ENCODE measurements at places on chromosomes 4 and X.

- no peak for DNase-seq
These were observed 24.2 kb downstream of the GPRIN3 start for GRCh38 chr4:89283226-89284009.

- no peak for DNase-seq
These were observed 6.7 kb downstream of the TEC start for GRCh38 chr4:48262926-48263325.

GRCh38 chr4:36280555-36280954 is 861 bp upstream of the DTHD1 start:
- DNase-seq, result no peak

DNA sequence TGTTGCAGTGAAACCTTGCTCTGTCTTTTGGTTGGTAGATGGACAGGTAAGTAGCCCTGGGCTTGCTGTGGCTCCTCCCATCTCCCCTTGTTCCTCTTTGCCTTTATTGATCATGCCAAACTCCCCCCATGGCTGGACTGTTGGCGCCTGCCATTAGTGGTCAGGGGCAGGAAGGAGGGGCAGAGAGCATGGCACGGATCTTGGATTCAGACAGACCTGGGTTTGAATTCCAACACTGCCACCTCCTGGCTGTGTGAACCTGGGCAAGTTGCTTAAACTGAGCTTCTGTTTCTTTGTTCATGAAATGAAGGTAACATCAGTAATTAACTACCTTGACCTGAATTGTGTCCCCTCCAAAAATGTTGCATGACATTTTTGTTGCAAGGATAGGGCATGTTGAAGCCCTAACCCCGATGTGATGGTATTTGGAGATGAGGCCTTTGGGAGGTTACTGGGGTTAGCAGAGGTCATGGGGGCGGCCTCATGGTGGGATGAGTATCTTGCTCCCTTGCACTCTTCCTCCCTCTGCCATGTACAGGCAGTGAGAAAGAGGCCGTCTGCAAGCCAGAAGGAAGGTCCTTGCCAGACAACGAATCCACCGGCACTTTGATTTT is 6.0 kb downstream of the SLC2A9 start:
- no peak for DNase-seq

DNA sequence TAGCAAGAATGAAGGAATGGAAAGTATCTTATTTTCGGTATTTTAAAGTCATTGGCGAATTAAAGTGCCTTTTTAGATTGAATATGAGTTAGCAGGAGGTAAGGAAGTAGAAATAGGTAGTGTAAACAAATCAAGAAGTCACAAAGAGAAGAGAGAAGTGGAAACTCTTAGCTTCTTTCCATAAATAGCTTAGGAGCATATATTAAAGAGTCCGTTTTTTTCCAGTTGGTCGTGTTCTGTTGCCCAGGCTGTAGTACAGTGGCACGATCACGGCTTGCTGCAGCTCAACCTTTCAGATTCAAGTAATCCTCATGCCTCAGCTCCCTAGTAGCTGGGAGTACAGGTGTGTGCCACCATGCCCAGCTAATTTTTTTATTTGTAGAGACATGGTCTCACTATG is 56.4 kb downstream of the UBE2K start:
- DNase-seq, result no peak

- no peak for DNase-seq
These were observed 94.1 kb upstream of the ACSL4 start for GRCh38 chrX:109826954-109827708.

DNA sequence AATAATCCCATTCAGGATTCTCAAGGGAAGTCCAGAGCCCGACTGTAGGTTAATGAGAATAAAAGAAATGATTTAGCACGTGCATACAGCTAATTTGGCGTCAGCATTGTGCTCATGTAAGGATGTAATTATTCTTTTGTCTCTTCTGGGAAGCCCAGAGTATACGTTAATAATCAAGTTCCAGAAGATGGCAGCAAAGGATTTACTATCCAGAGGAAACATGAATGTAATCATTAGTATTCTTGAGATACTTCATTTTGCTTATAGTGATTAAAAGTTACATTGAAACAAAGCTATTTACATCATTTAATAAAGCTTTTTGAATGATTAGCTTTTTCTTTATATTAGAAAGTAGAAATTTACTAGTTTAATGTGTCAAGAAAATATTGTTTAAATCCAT is 27.1 kb upstream of the MAP9 start:
- DNase-seq, result no peak

- no peak for DNase-seq
These were observed 8.0 kb upstream of the KLHL5 start for GRCh38 chr4:39053983-39054382.

DNA sequence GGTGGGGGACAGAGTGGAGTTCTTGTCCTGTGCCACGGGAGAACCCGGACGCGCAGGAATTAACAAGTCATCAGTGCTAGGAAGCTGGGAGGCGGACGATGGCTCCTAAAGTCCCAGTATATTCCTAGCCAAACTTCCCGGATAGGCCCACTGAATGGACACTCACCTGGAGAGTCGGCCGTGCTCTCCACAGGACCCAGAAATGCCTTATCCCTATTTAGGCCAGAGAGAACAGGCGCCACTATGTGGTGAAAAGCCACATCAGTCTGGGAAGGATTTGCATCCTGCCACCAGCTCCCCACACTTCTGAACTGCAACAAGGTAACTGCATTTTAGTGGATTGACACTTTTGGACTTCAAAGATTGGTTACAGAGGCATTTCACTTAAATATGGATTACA is 1.1 kb downstream of the CFAP299 start:
- no peak for DNase-seq

- DNase-seq, result no peak
These were observed 125.8 kb downstream of the EDA start for GRCh38 chrX:69741721-69742120.

DNA sequence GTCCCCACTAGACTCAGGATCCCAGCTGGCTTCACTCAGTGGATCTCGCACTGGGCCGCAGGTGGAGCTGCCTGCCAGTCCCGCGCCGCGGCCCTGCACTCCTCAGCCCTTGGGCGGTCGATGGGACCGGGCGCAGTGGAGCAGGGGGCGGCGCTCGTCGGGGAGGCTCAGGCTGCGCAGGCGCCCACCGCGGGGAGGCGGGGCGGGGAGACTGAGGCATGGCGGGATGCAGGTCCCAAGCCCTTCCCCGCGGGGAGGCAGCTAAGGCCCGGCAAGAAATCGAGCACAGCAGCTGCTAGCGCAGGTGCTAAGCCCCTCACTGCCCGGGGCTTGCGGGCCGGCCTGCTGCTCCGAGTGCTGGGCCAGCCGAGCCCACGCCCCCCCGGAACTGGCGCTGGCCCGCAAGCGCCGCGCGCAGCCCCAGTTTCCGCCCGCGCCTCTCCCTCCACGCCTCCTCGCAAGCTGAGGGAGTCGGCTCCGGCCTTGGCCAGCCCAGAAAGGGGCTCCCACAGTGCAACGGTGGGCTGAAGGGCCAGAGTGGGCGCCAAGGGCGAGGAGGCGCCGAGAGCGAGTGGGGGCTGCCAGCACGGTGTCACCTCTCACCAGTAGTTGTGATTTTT is 1038.0 kb downstream of the PCDH19 start:
- no peak for DNase-seq

DNA sequence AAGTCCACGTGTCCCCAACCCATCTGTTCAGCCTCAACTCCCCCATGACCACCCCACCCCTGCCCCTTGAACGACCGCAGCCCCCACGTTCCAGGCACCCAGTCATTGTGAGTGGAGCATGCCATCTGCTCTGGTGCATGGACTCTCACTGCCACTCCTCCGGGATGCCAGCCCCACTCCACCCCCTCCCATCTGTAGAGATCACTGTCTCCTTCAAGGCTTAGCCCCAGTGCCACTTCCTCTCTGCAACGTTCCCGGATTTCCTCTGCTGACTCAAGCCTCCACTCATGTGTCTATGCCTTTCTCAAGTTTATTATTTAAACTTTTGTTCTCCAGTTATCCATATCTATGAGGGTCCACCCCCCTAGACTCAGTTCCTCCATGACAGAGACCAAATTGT is 54.0 kb downstream of the MAML3 start:
- DNase-seq, result no peak

GRCh38 chrX:77493677-77494553 is 46.7 kb downstream of the FGF16 start:
- DNase-seq, result no peak

- no peak for DNase-seq
These were observed 12.5 kb upstream of the KLF8 start for GRCh38 chrX:56219700-56220099.

DNA sequence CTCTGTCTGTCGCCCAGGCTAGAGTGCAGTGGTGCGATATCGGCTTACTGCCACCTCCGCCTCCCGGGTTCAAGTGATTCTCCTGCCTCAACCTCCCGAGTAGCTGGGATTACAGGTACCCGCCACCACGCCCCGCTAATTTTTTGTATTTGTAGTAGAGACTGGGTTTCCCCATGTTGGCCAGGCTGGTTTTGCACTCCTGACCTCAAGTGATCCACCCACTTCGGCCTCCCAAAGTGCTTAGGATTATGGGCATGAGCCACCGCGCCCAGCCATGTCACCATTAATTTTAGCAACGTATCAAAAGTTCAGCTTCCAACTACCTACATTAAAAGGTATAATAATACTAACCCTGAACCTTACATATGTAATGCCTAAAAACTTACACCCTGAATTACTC is 940 bp upstream of the UTP3 start:
- no peak for DNase-seq

GRCh38 chr4:15470128-15470475 is 420 bp downstream of the CC2D2A start:
- no peak for DNase-seq

GRCh38 chrX:153966841-153967535 is 4.6 kb downstream of the HCFC1 start:
- DNase-seq, result no peak

- DNase-seq, result no peak
These were observed 3.1 kb downstream of the COX18 start for GRCh38 chr4:73066445-73066844.

- no peak for DNase-seq
These were observed 97.1 kb upstream of the NRK start for GRCh38 chrX:105725228-105725627.

- no peak for DNase-seq
These were observed 64.1 kb downstream of the HUWE1 start for GRCh38 chrX:53622431-53622830.

DNA sequence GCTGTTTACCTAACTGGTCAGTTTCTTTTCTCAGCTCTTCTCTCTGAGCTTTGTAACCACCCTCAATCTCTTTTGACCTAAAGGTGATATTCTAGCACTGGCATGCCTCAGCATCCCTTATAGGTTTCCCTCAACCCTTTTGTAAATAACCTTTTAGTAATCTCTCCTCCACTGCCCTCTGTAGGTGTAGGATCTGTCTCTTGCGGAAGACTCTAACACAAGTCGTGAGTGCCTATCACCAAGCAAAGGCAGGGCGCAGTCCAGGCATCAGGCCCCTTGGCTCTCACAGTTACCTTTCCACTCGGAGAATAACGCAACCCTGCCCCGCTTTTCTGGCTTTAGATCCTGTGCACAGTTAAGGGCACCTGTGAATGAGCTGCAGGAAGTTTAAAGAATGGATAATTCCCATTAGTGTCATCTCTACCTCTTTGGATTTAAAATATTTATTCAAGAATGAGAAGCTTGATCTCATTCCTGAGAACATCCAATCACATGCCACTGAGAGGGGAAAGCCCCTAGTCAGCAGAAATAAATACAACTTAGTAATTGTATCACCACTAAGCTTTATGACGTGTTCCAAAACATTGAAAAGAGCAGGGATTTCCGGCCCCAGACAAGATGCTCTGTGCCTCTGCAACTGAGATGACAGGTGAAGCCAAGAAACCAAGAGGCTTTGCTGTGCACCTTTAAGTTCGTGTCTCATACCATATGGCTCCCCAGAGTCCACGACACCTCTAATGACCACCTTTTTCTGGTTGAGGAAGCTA is 58.8 kb downstream of the SPINK2 start:
- no peak for DNase-seq

- no peak for DNase-seq
These were observed 287.1 kb downstream of the PPARGC1A start for GRCh38 chr4:23602720-23603119.

GRCh38 chr4:25347971-25348370 is 29.1 kb upstream of the ANAPC4 start:
- no peak for DNase-seq

DNA sequence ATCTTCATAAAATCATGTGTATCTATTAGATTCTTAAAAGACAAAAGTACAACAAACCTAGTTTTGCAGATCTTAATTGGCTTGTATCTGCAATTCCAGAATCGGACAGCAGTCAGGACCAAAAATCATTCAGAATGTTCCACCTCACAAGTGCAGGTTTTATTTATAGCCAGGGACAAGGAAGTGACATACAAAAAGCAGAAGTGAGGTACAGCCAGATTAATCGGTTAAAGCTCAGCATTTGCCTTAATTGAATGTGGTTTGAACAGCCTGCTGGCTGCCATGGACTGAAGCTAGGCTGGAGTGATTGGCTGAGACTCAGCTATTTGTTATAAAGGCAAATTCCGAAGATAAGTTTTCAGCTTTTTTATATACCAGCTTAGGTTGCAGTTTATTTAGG is 932.6 kb downstream of the C4orf33 start:
- no peak for DNase-seq

GRCh38 chr4:164977243-164978164 is at the start of gene TRIM61:
Gene TRIM61, minus strand, starts transcription at chr4:164977657. Its CDS starts 7,655 bp downstream, at chr4:164970002.
- no peak for DNase-seq

DNA sequence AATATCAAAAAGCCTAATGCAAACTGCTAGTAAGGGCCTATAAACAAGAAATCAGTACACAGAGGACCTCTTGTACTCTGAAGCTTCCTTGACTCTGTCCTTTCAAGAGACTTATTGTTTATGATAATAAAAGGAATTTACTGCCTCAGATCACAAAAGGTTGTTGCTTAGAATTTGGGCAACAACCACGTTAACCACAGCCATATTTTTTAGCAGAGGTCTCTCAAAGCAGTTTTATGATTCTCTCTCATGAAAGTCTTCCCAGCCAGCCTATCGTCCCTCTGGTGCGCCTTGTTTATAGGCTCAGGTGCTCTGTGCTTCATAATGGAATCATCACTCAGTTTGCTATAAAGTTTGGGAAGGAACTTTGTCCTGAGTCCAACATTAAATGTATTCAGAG is 270.6 kb downstream of the RCHY1 start:
- no peak for DNase-seq

DNA sequence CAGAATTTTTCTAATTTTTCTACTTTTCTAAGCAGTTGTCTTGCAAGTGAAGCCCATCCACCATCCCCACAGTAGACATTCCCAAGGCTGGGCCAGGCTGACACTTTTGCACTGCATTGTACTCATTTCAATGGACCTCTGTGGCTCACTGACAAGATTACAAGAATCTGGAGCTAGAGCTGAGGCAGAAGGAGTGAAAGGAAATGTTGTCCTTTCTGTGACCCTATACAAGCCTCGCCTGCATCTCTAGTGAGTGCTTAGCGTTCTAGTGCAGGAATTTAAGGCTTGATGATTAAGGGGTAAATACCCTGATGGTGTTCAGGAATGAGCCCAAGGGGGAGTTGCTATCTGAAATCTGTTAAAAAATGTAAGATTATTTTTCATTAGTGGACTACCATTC is 6.3 kb downstream of the MAGED1 start:
- DNase-seq, result no peak

Measured in stimulated activated CD4-positive, alpha-beta T cell treated with anti-CD3 and anti-CD28 coated beads, Interleukin-1b, Interleukin-23, amount 100 ng/mL, for 1 hour (primary cell).